GM03348 (cell line): ENCODE measurements at places on chromosomes 1 and 21.
A peak's percentile ranks its signal among the peaks of the same experiment; 100 is the strongest.

- DNase-seq = no peak
Measured at GRCh38 chr1:51859333-51859732, 19.2 kb downstream of the NRDC start.

DNA sequence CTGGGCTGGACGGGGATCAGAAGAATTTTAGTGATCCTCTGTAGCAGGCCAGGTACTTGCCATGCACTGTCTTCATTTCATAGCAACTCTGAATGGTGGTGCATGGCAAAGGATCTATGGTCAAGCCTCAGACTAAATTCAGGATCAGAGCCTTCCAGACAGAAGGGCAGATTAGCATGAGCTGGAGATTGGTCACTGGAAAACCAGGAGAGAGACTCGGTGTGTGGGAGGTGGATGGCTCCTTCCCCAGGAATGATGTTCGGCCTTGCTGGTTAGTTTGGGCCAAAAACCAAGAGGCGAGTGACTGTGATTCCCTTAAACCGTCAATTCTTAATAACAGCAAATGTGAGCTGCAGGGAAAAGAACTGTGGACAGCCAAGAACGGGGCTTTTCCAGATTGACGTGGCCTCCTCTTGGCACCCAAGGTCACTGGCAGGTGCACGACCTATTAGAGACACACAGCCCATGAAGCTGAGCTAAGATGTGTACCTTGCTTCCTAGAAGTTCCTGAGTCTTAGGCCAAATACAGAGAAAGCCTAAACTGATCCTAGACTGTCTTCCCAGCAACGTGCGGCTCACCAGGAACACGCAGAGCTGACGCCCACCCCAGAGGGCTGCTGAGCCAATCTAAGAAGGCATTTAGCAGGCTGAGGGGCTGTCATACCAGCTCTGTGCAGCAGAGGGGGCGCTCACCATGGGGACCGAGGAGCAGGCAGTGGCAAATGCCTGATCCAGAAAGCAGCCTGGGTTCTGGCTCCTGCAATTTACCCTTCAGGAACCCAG, 18.5 kb downstream of the ALDH4A1 start:
- peak; percentile 89 for DNase-seq

DNA sequence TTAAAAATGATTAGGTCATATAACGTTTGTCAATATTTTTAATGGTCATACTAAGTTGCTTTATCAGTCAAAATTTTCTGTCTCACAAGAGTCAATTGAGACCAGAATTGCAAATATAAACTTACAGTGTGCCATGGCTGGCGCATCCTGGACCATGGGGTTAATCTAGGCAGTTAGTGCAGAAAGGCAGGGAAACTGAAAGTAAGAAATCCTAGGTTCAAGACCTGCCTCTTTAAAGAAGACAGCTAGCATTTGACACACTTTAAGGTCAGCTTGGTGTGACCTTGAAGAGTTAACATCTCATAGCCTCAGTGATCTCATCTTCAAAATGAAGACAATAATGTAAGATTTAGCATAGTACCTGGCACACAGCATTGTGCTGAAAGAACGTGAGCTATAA, 210.0 kb upstream of the DAB1 start:
- no peak for DNase-seq

- no peak for DNase-seq
Measured at GRCh38 chr21:26754853-26755252, 90.4 kb downstream of the ADAMTS1 start.

GRCh38 chr1:184027826-184028695, 9.5 kb downstream of the COLGALT2 start:
- peak; percentile 24 for DNase-seq

DNA sequence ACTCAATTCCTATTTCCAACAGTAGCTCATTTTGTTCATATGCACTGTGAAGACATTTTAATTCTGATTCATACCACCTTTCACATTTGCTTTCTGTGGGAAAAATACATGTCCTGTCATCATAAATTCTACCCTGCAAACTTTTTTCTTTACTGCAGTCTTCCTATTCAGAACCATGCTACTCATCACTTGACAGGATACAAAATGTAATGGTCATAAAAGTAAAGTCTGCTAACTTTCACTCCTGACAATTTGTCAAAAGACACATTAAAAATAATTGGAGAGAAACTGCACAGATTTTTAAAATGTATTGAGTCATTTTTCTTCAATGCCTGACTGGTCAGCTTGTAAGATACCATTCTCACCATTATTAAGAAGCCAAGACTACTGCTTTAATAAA, 1817.1 kb downstream of the BRINP3 start:
- DNase-seq = no peak

DNA sequence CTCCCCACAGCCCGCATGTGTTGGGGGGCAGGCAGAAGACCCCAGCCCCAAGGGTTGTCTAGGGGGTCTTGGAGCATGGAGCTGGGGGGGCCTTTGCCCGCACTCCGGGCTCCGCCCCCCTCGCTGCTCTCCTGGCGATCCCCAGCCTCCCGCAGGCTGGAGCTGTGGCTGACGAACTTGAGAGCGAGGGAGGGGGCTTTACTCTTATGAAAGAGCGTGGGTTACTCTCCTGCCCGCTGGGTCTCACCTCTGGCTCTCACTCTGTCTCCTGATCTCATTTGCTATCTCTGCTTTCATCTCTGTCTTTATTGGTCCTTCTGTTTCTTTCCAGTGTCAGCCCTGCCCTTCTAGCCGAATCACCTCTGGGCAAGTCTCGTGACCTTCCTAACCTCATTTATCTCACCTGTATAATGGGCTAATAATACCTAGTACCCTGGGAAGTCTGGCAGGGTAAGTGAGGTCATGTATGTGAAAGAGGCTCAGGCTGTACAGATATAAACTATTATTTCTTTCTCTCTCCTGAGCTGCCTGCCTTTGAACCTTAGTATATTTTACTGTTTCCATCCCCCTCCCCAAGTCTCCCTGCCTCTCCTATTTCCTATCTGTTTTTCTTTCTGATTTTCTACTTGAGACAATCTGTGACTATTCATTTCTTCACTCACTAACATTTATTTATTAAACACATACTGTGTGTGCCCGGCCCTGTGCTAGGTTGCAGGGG, 731 bp downstream of the EFNA4 start:
- peak; percentile 64 for DNase-seq
